Stimulated activated CD4-positive, alpha-beta T cell treated with anti-CD3 and anti-CD28 coated beads, Interleukin-1b, Interleukin-23, amount 100 ng/mL, for 1 hour (primary cell): ENCODE measurements at places on chromosomes 13 and 19.

DNA sequence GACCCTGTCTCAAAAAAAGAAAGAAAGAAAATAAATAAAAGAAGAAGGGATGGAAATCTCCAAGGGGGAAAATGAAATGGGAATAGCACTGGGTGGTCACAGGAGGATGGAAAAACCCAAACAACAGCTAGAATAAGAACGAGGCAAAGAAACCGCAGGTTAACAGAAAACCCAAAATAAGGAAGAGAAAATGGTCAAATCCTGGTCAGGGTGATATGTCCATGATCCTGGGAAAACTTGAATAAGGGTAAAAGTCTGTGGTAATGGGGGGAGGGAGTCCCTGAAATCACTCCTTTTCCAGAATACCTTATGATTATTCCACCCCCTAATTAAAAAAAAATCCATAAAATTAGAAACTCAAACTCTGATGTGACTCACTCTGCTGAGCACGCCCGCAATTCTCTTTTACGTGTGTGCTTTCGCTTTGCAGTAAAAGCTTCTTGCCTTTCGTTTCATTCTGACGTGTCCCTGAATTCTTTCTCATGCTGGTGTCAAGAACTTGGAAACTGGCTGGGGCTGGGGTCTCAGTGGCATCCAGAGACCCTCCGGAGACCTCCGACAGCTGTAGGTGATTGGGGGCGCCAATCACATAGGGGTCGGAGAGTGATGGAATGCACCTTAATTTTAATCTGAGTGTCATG, 4.3 kb upstream of the NAXD start:
- no peak for DNase-seq

GRCh38 chr13:76522083-76522755, 364.0 kb downstream of the KCTD12 start:
- no peak for DNase-seq

GRCh38 chr19:48780631-48781391, 25.5 kb downstream of the FGF21 start:
- no peak for DNase-seq

GRCh38 chr13:51422484-51422883, 30.4 kb downstream of the INTS6 start:
- no peak for DNase-seq

- no peak for DNase-seq
These were observed 664 bp downstream of the IRF3 start for GRCh38 chr19:49665036-49665350.

GRCh38 chr13:43389983-43390382, 366.6 kb downstream of the DNAJC15 start:
- no peak for DNase-seq

- no peak for DNase-seq
These were observed 5.3 kb downstream of the SLC27A1 start for GRCh38 chr19:17475541-17476115.

- DNase-seq: no peak
These were observed 5.3 kb downstream of the RASIP1 start for GRCh38 chr19:48735031-48735615.

DNA sequence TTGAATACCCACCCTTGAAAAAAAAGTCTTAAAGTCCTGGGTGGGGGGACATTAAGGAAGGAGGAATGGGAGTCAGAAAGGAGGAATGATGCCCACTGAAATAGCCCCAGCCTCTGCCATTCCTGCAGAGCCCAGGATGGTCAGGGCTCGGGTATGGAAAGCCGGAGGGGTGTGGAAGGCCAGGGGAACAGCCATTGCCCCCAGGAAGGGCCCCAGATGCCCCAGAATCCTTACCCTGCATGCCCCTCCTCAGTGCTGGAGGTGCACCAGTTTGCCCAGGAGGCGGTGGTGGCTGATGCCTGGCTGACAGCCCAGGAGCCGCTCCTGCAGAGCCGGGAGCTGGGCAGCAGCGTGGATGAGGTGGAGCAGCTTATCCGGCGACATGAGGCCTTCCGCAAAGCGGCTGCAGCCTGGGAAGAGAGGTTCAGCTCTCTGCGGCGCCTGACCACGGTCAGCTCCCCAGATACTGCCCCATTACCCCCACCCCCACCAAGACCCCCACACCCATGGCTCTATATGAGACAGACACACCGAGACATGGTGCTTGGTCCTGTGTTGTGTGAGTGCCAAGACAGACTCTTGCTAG, 10.7 kb upstream of the SHKBP1 start:
- no peak for DNase-seq

DNA sequence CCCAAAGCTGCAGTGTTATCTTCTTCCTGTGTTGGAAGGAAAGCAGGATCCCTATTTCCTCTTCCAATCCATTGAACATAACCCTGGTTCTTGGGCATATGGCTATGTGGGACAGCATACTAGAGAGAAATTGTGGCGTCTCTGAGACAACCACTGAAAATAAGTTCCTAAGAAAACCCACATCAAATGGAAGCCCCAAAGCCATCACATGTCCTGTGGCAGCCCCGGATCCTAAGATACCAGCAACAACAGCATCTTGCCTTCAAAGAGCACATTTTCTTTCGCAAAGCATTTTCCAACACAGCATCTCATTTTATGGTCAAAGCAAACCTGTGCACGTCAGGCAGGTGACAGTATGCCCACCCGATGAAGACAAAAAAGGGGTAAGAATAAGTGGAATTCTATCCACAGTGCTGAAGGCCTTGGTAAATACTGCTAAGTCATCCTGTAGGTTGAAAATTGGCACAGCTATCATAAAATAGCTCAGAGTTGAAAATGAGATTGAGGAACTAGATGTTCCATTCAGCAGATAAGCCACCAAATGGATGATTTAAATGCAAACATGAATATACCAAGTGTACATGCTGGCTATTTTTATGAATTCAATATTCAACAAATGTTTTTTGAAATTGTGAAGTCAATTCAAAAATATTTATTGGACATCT, 232.2 kb downstream of the DLEU7 start:
- no peak for DNase-seq

GRCh38 chr13:109654341-109655205, 131.8 kb downstream of the IRS2 start:
- no peak for DNase-seq

DNA sequence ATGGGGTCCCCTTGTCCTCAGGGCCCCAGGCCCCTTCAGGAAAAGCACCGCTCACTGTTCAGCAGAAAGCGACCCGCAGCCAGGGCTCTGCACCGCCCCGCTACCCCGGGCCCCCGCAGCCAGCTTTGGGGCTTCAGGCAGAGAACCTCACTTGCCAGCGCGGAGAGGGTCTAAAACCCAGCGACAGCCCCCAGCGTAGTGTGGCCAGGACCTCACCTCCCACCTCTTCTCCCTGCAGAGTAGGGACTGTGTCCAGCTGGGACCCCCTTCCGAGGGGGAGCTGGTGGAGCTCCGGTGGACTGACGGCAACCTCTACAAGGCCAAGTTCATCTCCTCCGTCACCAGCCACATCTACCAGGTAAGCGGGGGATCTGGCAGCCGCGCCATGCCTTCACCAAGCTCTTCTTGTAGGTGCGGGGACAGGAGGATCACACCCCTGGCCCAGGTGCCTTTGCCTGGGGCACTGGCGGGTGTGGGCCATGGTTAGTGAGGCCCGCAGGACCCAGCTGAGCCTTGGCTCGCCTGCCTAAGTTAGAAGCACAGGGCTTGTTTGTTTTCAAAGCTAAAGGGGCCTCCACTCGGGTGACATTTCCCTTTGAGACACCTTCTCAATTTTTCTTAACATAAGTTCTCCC, 175.7 kb downstream of the KDM4B start:
- no peak for DNase-seq

DNA sequence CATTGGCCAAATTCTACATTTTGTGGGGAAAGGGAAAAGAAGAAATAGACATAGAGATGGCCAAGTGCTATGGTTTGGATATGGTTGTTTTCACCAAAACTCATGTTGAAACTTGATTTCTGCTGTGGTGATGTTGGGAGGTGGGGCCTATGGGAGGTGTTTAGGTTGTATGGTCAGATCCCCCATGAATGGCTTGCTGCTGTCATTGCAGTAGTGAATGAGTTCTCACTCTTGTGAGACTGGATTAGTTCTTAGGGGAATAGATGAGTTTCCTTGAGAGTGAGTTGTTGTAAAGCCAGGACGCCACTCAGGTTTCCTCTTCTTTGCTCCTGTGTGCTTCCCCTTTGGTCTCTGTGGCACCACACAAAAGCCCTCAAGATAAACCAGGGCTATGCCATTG, 242.6 kb upstream of the RFC3 start:
- DNase-seq: no peak

GRCh38 chr13:32431361-32431760, 3.4 kb upstream of the N4BP2L1 start:
- no peak for DNase-seq

DNA sequence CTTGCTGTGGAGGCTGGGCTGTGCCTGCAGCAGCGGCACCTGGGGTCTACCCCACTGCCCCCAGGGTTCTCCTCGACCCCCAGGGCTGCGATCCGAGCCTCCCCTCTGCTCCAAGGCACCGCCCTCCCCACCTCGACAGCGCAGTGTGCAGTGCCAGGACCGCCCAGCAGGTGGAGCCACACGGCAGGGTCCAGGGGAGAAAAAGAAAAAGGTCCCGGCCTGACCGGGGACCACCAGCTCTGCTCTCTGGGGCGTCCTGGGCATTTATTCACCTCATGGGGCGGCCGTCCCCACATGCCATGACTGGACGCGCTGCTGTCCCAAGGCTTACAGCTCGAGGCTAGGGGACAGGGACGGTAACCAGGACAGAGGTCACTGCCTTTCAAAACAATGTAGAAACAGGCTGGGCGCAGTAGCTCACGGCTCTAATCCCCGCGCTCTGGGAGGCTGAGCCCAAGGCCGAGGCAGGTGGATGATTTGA, 10.6 kb downstream of the REXO1 start:
- DNase-seq: no peak

DNA sequence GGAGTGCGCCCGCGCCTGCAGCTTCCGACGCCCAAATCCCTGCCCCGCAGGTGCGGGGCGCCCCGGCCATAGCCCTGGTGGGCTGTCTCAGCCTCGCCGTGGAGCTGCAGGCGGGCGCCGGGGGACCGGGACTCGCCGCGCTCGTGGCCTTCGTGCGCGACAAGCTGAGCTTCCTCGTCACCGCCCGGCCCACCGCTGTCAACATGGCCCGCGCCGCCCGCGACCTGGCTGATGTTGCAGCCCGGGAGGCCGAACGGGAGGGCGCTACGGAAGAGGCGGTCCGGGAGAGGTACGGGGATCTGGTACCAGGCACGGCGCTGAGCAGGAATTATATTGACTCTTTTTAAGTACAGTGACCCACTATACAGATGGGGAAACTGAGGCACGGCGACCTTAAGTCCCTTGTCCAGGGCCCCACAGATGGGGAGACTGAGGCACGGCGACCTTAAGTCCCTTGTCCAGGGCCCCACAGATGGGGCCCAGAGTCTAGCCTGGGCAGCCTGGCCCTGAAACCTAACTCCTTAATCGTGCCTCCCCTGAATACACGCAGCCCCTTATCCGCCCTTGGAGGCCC, 586 bp downstream of the MRI1 start:
- DNase-seq: no peak

GRCh38 chr19:18349524-18350128, 9.2 kb downstream of the PGPEP1 start:
- no peak for DNase-seq

DNA sequence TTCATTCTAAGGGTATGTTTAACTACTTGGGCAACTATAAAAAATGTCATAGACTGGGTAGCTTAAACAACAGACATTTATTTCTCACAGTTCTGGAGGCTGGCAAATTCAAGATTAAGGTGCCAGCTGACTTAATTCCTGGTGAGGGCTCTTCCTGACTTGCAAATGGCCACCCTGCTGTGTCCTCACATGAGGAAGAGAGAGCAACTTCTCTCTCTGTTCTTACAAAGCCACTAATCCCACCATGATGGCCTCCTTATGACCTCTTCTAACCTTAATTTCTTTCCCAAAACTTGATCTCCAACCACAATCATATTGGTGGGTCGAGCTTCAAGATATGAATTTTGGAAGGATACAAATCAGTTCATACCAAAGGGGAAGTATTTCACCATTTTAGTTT, 399.0 kb downstream of the DCT start:
- no peak for DNase-seq

- DNase-seq: peak; percentile 52
These were observed 50.5 kb downstream of the COLGALT1 start for GRCh38 chr19:17605761-17606589.

- no peak for DNase-seq
These were observed 2139.9 kb downstream of the PCDH9 start for GRCh38 chr13:65090186-65090585.

DNA sequence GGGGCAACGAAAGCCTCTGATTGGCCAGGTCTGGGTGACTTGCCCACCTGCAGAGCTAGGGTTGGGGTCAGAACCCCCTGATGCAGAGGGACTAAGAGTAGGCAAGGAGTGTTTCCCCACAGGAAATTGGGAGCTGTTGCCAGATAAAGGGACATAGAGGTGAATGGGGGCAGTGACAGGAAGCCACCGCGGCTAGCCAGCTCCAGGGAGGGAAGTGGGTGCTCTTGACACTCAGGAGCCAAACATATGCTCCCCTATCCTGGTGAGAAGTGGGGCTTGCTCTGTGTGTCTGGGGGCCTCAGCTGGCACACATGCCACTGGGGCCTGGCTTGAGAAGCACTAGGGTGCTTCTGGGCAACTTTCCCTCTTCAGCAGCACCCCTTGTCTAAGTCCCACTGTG, 26.0 kb downstream of the WDR88 start:
- DNase-seq: no peak

- no peak for DNase-seq
These were observed 125.2 kb downstream of the LACC1 start for GRCh38 chr13:44004878-44005277.

GRCh38 chr19:11384778-11385129, 640 bp upstream of the EPOR start:
- DNase-seq: no peak

DNA sequence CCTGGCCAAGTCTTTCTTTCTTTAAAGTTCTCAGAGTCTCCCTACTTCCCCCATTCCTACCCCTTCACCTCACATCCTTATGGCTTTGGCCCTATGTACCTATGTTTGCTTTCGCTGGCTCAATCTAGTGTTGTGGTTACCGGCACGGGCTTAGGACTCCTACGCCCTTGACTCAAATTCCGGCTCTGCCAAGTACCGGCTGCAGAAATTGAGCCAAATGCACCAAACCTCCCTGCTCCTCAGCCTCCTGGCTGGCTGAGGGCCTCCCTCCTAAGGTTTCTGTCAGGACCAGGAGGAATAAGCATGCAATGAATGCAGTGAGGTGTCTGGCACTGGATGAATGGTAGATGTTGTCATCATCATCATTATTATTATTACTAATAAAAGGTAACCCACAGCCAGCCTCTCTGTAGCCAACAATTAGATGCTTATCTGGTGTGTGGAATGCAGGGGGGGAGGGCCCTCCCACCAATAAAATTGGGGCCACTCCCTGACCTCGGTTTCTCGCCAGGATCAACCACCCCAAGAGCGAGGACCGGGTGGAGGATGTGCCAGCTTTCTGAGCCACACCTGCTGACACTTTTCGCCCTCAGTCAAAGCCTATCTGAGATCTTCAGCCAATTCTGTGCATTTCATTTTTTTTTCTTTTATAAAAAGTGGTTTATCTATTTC, 20.7 kb downstream of the KLK5 start:
- DNase-seq: no peak

- DNase-seq: no peak
These were observed 194.7 kb downstream of the NHLRC3 start for GRCh38 chr13:39232999-39233398.

GRCh38 chr13:62185631-62186255, 770.1 kb upstream of the PCDH20 start:
- no peak for DNase-seq

GRCh38 chr13:65834897-65835296, 1395.2 kb downstream of the PCDH9 start:
- DNase-seq: no peak

- DNase-seq: no peak
These were observed 14.7 kb downstream of the UBAC2 start for GRCh38 chr13:99215184-99215830.
